ENCODE measurements at places on chromosomes 16 and 17.

GRCh38 chr17:74851612-74852236 is 8.0 kb downstream of the GRIN2C start:
- H3K4me1 ChIP-seq = peaks cover 21% of the 10 kb centered on the region
- no peaks in the 10 kb centered on the region for H3K36me3 ChIP-seq
- DNase-seq = no peak
- no peaks in the 10 kb centered on the region for H3K27me3 ChIP-seq
- no peak overlapping the region for H3K4me3 ChIP-seq

- peak; percentile 39 for DNase-seq
- H3K27me3 ChIP-seq = no peaks in the 10 kb centered on the region
- peaks cover 15% of the 10 kb centered on the region for H3K36me3 ChIP-seq
- H3K27ac ChIP-seq = peak overlapping the region; percentile 83
- peak overlapping the region; percentile 71 for H3K4me3 ChIP-seq
- peaks cover 56% of the 10 kb centered on the region for H3K4me1 ChIP-seq
These were observed 601 bp downstream of the PHKB start for GRCh38 chr16:47461598-47462266.

GRCh38 chr16:11793840-11794239 is 3.2 kb downstream of the ZC3H7A start:
- H3K27ac ChIP-seq = no peak overlapping the region
- no peak for DNase-seq
- H3K27me3 ChIP-seq = no peaks in the 10 kb centered on the region
- peaks cover 42% of the 10 kb centered on the region for H3K36me3 ChIP-seq

DNA sequence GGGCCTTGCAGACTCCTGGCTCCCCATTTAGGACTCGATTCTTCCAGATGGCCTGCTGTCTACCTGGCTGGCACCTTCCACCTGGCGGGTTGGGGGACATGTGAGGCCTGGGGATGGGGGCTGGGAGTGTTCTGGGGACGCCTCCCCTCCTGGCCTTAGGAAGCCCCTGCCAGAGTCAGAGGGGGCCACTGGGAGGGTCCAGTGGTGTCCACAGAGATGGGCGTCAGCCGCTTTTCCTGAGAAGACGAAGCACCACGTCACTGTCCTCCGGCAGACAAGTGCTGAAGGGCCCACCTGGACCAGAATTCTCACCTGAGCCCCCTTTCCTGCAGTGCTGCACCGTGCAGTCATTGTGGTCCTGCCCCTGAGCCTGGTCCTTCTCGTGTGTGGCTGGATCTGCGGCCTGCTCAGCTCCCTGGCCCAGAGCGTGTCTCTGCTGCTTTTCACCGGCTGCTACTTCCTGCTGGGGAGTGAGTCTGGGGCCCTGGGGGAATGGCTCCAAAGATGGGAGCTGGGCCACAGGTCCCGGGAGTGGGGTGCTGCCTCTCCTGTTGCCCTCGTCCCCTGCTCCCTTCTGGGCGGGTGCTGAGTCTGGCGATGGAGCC is 2.9 kb downstream of the TMEM235 start:
- no peaks in the 10 kb centered on the region for H3K4me1 ChIP-seq
- H3K27ac ChIP-seq = no peak overlapping the region
- no peak overlapping the region for H3K4me3 ChIP-seq
- no peaks in the 10 kb centered on the region for H3K36me3 ChIP-seq
- H3K27me3 ChIP-seq = no peaks in the 10 kb centered on the region

DNA sequence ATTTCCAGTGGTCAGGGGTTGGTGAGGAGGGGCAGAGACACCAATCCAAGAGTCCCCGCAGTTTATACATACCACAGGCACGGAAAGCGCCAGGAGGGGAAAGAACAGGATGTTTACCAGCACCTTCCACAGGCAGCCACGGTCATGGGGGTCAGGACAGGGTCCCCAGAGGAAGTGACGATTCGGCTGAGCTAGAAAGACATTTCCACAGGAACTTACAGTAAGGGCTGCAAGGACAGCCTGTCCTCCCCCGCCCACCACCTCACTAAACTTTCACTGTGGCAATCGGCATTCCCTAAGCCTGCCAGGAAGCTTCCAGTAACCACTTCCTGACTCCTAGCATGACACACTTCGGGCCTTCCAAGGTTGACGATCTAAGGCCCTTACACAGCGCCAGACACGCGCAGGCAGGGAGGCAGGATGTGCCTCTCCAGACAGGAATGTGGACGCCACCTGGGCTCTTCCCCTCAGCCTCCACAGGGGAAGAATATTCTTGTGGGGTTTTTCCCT is 1.2 kb upstream of the MT2A start:
- H3K27ac ChIP-seq = peak overlapping the region; percentile 87
- no peaks in the 10 kb centered on the region for H3K27me3 ChIP-seq
- DNase-seq = no peak
- no peaks in the 10 kb centered on the region for H3K36me3 ChIP-seq
- H3K4me3 ChIP-seq = no peak overlapping the region

DNA sequence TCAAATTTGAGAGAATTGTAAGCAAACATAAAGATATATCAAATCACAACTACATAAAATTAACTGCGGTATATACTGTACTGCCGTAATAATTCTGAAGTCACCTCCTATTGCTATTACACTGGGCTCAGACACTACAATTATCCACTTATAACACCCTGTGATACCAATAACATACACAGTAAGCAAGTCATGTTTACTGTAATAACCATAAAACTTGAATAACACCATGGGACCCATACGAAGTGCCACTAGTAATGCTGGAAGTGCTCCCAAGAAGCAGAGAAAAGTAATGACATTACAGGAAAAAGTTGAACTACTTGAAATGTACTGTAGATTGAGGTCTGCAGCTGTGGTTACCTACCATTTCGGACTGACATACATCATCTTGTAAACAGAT is 24.0 kb downstream of the CMC2 start:
- H3K4me3 ChIP-seq = no peak overlapping the region
- H3K27ac ChIP-seq = no peak overlapping the region
- H3K27me3 ChIP-seq = no peaks in the 10 kb centered on the region
- DNase-seq = no peak
- H3K4me1 ChIP-seq = no peaks in the 10 kb centered on the region
- peaks cover 31% of the 10 kb centered on the region for H3K36me3 ChIP-seq

DNA sequence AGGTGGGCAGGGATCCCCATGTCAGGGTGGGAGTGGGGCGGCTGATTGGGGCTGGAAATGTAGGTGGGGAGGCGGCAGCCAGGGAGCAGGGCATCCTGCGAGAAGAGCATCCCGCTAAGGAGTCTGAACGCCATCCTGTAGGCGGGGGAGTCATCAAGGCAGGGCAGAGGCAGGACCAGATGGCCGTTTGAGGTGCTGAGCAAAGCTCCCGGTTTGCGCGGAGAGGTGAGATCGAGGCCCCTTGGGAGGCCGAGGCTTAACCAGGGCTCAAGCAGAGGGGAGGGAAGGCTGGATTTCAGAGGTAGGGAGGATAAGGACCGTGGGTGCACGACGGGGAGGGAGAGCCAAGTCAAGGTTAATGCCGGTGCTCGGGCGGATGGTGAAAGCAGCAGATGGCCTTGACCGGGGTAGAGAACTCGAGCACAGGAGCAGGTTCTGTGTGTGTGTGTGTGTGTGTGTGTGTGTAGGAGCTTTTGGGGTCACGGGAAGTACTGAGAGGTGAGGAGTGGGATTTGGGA is 472 bp upstream of the NME2 start:
- H3K36me3 ChIP-seq = peaks cover 55% of the 10 kb centered on the region
- H3K4me1 ChIP-seq = peaks cover 30% of the 10 kb centered on the region
- DNase-seq = peak; percentile 38
- no peaks in the 10 kb centered on the region for H3K27me3 ChIP-seq

DNA sequence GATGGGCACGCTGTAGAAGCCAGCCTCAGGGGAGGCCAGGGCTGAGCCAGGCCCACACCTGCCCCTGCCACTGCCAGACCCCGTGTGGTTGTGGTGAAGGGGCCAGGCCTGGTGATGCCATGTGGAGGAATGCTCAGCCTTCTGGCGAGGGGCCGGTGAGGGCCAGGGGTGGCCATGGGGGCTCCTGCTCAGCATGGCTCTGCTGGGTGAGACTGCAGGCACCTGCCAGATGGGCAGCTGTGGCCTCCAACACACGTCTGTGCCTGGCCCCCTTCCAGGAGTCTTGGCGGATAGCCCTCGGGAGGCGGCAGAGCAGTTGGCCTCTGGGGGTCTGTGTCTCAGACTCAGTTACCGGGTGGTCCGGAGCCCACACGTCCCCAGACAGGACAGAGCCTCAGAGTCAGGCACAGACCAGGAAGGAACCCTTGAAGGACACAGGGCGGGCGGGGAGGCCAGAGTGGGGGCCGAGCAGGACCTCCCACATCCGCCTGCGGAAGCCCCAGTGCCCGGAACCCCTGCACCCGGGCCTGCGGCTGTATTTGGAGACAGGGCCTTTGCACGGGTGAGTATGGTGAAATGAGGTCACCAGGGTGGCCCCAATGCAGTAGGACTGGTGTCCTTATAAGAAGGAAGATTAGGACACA is 22.5 kb upstream of the CHMP6 start:
- H3K4me3 ChIP-seq = no peak overlapping the region
- H3K27ac ChIP-seq = no peak overlapping the region
- no peaks in the 10 kb centered on the region for H3K27me3 ChIP-seq
- H3K4me1 ChIP-seq = no peaks in the 10 kb centered on the region

DNA sequence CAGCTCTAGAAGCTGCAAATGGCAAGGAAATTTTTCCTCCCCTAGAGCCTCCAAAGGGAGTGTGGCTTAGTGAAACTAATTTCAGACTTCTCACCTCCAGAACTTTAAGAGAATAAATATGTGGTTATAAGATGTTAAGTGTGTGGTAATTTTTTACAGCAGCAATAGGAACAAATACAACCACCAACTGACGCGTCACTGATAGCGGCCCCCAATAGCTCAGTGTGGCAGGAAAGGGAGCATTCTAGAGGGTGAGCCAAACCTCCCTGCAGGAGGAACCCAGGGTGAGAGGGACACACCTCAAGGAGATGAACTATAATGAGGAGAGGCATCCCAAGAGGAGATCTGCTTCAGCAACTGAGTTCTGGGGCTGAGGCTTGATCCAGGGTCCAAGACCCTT is 4.0 kb downstream of the CCL4 start:
- DNase-seq = no peak
- no peaks in the 10 kb centered on the region for H3K36me3 ChIP-seq
- H3K4me1 ChIP-seq = 0 out of 2 replicates have a peak, but pooled peaks cover 2% of the 10 kb centered on the region
- H3K27me3 ChIP-seq = no peaks in the 10 kb centered on the region
- H3K27ac ChIP-seq = no peak overlapping the region

GRCh38 chr17:66923886-66924285 is 40.6 kb upstream of the CACNG4 start:
- H3K36me3 ChIP-seq = no peaks in the 10 kb centered on the region
- DNase-seq = no peak
- no peak overlapping the region for H3K4me3 ChIP-seq
- H3K27ac ChIP-seq = no peak overlapping the region
- H3K27me3 ChIP-seq = peaks cover 13% of the 10 kb centered on the region
- H3K4me1 ChIP-seq = no peaks in the 10 kb centered on the region

- H3K27ac ChIP-seq = peak within 1 kb of the TSS; percentile 33
- H3K36me3 ChIP-seq = no peaks in the 10 kb centered on the region
- DNase-seq = peak; percentile 82
- peak within 1 kb of the TSS; percentile 91 for H3K4me3 ChIP-seq
These were observed at the start of gene MRC2 for GRCh38 chr17:62627219-62627903. Gene MRC2, plus strand, starts transcription at chr17:62627670. Its CDS starts 133 bp downstream, at chr17:62627803.

- DNase-seq = no peak
- H3K4me1 ChIP-seq = no peaks in the 10 kb centered on the region
- H3K4me3 ChIP-seq = no peak overlapping the region
- no peaks in the 10 kb centered on the region for H3K27me3 ChIP-seq
- H3K36me3 ChIP-seq = no peaks in the 10 kb centered on the region
These were observed 15.0 kb downstream of the CENPX start for GRCh38 chr17:82007495-82008257.

GRCh38 chr17:66807182-66807581 is 27.7 kb upstream of the CACNG5 start:
- no peak for DNase-seq
- H3K27me3 ChIP-seq = no peaks in the 10 kb centered on the region
- H3K36me3 ChIP-seq = no peaks in the 10 kb centered on the region
- H3K27ac ChIP-seq = no peak overlapping the region
- no peaks in the 10 kb centered on the region for H3K4me1 ChIP-seq

GRCh38 chr16:82639666-82640336 is 13.0 kb downstream of the CDH13 start:
- peak; percentile 53 for DNase-seq
- H3K36me3 ChIP-seq = no peaks in the 10 kb centered on the region
- H3K4me1 ChIP-seq = no peaks in the 10 kb centered on the region
- peaks cover 4% of the 10 kb centered on the region for H3K27me3 ChIP-seq

DNA sequence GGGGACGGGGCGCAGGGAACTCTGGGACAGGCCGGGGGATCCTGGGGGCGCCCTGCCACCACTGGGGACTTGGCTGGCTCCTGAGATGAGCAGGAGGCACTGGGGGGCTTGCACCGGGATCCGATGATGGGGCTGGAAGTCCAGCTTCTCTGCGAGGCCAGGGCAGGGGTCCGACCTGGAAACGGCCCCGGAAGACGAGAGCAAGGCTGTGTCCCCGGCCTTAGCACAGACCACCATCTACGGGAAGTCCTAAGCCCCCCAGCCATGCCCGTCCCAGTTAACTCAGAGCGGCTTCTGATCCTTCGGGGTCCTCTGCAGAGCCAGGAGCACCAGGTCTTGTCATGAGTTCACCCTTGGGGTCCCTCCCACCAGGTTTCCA is 573 bp downstream of the CDT1 start:
- H3K27me3 ChIP-seq = no peaks in the 10 kb centered on the region
- no peak for DNase-seq
- H3K4me3 ChIP-seq = peak overlapping the region; percentile 76

GRCh38 chr17:8430966-8431365 is 4.7 kb upstream of the NDEL1 start:
- DNase-seq = no peak
- no peaks in the 10 kb centered on the region for H3K36me3 ChIP-seq
- peaks cover 6% of the 10 kb centered on the region for H3K4me1 ChIP-seq
- H3K27ac ChIP-seq = no peak overlapping the region
- no peaks in the 10 kb centered on the region for H3K27me3 ChIP-seq

DNA sequence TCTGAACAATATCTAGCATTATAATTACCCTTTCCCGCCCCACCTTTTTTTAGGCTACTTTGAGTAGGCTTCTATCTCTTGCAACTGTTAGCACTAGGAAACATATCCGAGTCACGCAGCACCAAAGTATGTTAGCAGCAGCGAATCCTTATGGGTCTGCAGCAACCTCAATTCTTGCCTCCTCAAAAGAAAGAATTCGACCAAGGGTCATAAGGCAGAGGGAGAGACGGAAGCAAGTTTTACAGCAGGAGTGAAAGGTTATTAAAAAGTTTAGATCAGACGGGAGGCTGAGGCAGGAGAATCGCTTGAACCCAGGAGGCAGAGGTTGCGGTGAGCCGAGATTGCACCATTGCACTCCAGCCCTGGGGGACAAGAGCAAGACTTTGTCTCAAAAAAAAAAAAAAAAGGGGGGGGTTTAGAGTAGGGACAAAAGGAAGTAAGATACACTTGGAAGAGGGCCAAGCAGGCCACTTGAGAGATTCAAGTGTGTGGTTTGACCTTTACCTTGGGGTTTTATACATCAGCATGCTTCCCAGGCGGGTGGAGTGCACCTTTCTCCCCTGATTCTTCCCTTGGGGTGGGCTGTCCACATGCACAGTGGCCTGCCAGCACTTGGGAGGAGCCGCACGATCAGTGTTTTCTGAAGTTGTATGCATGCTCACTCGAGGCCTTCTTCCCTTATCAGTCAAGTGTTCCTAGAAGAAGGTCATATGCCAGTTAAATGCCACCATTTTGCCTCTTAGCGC is 67.7 kb downstream of the HLF start:
- no peak for DNase-seq
- no peak overlapping the region for H3K4me3 ChIP-seq
- no peaks in the 10 kb centered on the region for H3K36me3 ChIP-seq
- H3K27me3 ChIP-seq = no peaks in the 10 kb centered on the region
- H3K27ac ChIP-seq = no peak overlapping the region
- H3K4me1 ChIP-seq = no peaks in the 10 kb centered on the region
